HFFc6 (cell line): ENCODE measurements at places on chromosomes 6 and 20. TPM values are rescaled to one million over a fixed set of nuclear protein-coding genes. Genes with fewer than 3 reads are reported as not detected.

DNA sequence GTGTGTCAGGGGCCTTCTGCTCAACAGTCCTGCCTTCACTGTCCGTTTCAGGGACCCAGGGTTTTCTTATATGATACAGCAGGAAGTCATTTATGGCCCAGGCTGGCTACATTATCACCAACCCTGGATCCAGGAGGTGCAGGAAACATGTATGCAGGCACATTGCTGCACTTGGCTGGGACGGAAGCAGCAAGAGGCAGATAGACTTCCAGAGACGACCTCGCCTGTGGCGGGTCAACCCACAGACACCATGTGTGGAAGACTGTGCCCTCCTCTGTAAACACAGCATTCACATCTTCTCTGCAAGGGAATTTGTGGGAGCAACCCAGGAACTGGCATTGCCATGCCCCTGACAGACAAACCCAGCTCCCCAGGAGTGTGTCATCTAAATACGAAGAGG is 43.7 kb downstream of the TBC1D7 start:
- DNase-seq, result no peak

- DNase-seq, result no peak
Measured at GRCh38 chr20:10064611-10065010, 29.8 kb downstream of the ANKEF1 start.

DNA sequence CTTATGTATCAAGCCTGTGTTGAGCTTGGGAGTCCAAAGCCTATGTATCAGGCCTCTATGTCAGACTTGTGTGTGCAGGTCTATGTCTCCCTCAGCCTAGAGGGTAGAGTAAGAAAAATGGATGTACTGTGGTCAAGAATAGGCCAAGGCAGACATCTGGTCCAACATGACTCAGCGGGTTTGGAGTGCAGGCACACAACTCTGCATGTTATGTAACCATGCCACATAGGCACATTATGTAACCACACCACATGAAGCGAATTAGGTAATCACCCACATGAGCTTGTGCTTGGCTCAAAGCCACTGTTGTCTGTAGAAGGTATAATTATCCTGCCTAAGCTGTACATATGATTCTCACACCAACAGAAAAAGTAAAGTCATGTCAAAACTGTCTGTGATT is 1190.5 kb upstream of the EYS start:
- DNase-seq, result no peak

- no peak for DNase-seq
Measured at GRCh38 chr20:12729326-12729725, 279.4 kb upstream of the SPTLC3 start.

DNA sequence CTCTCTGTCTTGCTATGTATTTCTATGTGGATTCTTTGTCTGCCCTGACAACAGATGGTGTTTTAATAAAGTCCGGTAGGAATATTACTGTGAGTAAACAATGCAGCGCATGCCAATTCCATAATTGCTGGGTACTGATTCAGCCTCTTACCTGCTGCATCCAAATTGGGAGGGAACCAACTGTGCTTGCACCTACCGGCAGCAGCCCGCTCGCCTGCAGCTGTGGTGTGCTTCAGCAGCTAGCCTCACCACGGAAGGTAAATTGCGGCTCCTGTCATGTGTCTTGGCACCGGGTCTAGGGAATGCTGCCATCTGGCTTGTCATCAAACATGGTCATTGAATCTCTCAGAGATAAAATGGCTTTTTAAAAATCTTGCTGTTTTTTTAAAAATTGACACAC is 704.8 kb upstream of the SLC35B3 start:
- DNase-seq, result no peak

GRCh38 chr20:15767999-15768741 is 805.1 kb downstream of the KIF16B start:
- DNase-seq, result no peak

DNA sequence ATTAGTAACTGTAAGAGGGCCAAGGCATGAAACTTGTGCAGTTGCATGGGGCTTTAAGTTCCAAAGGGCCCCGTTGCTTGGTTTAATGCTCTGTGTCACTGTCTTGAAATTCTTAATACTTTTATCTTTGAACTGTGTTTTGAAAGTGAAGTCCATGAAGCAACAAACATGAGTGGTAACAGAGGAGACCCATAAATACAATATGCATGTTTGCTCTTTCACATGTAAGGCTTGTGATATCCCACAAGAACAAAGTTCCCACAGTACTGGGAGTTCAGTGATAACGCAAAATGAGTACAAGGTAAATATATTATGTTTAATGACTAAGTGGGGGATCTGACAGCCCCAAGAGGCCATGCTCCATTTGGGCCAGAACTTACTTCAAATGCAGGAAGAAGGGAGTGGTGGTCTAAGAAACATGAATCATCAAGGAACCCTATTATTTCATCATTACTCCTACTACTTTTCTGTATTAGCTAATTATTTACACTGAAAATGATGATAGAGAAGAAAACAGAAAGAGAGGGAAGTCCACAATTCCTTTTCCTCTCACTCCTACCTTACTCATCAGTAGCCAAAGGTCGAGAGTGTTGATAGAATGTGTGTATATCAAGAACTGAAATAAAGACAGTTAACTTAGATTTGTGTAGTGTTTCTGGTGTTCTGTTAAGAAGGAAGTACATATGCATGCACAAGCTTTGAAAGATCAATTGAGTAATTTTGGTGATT is 157.3 kb downstream of the PHF3 start:
- no peak for DNase-seq

GRCh38 chr20:47576516-47577033 is 74.9 kb downstream of the NCOA3 start:
- DNase-seq, result peak; percentile 70

Gene GPX5
- total RNA-seq, result not detected in 3 replicates

- no peak for DNase-seq
Measured at GRCh38 chr6:7260291-7261031, 52.5 kb downstream of the SSR1 start.

GRCh38 chr6:77038807-77039206 is 424.5 kb downstream of the HTR1B start:
- DNase-seq, result peak; percentile 67

Gene PTGIS
- total RNA-seq, result not detected in 3 replicates

Gene TRIM40
- total RNA-seq, result not detected in 3 replicates

- DNase-seq, result no peak
Measured at GRCh38 chr6:15297895-15298590, 52.2 kb downstream of the JARID2 start.

DNA sequence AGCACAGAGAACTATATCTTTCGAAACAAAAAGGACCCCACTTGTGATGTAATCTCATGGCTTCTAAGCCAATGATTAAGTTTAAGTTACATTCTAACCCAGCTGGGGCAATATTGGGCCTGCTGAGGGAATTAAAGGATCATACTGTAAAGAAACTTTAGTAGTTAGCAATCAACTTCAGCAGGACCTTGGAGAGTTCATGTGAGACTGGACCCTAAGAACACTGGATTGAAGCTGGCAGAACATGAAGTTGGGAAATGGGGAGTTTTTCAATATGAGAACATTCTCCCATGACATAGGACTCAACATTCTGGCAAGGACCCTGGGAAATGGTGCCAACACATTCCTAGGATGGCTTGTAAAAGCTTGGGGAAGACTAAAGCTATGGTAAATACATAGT is 516.2 kb downstream of the PKHD1 start:
- no peak for DNase-seq

- DNase-seq, result no peak
Measured at GRCh38 chr6:154249499-154250298, 106.9 kb downstream of the IPCEF1 start.

- peak; percentile 54 for DNase-seq
Measured at GRCh38 chr20:54257071-54257816, 49.4 kb downstream of the PFDN4 start.

- DNase-seq, result no peak
Measured at GRCh38 chr6:25165177-25165576, 114.0 kb upstream of the CARMIL1 start.

DNA sequence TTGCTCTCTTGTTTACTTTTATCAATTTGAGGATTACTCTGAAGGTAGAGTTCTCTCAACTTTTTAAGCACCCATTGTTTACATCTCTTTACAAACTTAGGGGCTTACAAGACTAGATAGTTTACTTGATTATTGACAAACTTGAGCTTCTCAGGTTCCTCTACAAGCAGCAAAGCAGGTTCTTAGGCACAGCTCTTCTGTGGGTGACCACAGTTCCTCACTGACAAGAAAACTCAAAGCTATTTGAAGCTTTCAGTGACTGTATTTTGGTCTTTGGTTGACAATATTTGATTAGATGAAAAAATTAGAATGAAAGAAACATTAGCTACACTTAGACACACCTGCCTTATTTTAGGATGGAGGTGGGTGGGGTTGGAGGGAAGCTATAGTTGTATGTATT is 327.3 kb upstream of the RUNX2 start:
- DNase-seq, result no peak

Gene SLC16A10
- not detected in 2 replicates for total RNA-seq

- no peak for DNase-seq
Measured at GRCh38 chr6:17494177-17494576, 100.8 kb downstream of the CAP2 start.

Gene RIN2
- total RNA-seq, result 41.6 to 43.4 TPM (median 43.3 TPM) in 3 replicates

DNA sequence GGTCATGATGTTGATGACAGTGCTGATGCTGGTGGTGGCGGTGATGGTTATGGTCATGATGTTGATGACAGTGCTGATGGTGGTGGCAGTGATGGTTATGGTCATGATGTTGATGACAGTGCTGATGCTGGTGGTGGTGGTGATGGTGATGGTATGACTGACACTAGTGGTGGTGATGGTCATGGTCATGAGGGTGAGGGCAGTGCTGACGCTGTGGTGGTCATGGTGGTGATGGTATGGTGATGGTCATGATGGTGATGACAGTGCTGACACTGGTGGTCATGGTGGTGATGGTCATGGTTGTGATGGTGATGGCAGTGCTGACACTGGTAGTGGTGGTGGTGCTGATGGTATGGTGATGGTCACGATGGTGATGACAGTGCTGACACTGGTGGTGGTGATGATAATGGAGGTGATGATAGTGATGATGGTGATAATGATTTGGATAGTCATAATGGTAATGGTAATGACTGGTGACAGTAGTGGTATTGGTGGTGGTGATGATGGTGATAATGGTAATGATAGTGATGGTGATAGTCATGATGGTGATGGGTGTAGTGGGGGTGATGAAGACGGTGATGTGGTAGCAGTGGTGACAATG is 206.2 kb downstream of the CDH4 start:
- no peak for DNase-seq

DNA sequence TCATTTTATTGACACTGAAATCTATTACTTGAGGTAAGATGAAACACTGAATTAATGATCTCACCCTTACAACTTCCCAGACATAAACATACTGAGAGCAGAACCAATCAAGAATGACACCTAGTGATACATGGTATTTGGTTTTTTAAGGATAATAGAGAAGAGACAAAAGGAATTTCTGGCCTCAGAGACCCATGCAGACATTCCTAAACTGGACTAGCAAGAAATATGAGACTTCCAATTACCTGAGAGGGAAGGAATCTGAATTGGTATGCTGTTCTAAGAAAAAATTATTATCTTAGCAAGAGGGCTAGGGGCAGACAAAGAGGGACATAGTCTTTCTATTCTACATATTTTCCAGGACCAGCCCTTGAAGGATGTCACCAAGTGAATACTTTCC is 141.1 kb downstream of the BMP5 start:
- no peak for DNase-seq

Gene ABRACL
- 19.8 to 25.8 TPM (median 20.6 TPM) in 3 replicates for total RNA-seq

DNA sequence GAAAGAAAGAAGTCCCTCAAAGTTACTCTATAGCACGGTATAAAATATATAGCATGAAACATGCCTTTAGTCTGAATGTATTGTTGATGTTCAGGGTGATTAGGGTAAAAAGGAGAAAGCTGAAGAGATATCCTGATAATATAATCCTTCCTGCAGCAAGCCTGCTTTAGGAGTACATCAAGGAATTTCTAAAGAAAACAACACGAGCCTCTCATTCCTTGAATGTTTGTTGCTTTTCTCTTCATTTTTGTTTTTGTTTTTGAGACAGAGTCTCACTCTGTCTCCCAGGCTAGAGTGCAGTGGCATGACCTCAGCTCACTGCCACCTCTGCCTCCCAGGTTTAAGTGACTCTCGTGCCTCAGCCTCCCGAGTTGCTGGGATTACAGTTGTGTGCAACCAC is 79.1 kb downstream of the CD164 start:
- no peak for DNase-seq

DNA sequence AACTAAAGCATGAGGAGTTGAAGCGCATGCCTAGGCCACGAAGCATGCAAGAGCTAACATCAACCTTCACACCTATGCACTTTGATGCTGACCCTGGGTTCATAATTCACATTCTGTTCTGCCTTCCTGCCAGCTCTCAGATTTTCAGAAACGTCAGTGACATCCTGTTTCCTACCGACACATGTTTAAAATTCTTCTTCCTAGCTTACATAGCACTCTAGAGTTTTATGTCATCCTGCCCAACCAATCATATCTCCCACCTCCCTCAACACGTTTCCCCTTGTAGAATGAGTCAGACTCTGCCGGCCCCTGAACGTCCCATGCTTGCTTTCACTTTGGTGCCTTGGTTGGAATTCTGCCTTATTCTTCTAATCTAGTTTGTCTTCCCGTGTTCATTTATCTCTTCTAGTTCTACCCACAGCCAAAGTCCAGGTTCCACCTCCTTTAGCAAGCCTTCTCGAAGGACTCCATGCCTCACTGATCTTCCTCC is 97.2 kb upstream of the MAP7 start:
- no peak for DNase-seq

DNA sequence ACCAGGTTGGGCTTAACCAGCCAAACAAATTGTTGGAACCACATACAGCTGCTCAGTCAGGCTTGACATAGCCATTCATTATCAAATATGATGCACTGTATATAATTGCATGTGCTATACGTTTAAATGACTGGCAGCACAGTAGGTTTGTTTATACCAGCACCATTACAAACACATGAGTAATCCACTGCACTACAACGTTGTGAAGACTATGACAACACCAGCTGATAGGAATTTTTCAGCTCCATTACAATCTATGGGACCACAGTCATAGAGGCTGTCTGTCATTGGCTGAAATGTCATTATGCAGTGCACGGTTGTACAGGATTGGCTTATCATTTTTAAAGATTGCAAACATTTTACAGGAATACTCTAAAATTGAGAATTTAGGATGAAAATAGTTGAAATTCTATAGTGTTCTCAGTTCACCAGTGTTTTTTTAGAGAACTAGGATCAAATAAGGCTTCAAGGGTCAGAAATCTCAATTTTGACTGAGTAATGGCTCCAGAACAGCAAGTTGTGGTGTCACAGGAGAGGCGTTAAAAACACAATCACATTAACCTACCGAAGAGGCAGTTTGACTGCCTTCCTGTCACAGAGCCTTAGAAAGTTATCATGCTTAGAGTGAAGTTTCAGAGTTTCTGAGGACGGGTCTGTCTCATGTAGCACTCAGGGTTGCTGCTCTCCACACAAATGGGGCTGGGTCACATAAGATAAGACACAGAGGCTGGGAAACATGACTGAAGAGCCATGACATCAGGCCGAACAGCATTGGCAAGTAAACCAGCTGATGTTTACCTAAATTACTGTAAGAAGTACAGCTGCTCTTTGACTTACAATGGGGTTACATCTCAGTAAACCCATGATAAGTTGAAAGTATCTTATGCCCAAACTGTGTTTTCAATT is 60.7 kb upstream of the SMLR1 start:
- DNase-seq, result no peak

DNA sequence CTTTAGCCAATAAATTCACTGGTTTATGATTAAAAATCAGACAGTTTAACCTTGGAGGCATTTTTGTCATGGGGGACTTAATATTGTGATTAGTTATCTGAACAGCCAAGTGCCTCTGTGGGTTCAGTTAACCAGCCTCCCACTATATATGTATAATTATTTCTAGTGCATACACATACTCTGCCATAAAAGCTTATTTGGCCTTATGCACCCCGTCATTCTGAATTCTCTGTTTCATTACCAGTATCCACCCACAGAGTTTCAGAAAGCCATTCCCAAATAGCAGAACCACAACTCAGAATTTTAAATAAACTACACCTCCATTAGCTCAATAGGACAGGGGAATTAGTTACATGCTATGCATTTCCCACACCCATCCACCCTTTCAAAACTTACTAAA is 279.7 kb downstream of the ZFAND3 start:
- DNase-seq, result no peak
